Astrocyte of the hippocampus (primary cell): ENCODE measurements at places on chromosomes 1 and 21.

GRCh38 chr1:153368495-153368894 is 6.9 kb downstream of the S100A12 start:
- DNase-seq = no peak

DNA sequence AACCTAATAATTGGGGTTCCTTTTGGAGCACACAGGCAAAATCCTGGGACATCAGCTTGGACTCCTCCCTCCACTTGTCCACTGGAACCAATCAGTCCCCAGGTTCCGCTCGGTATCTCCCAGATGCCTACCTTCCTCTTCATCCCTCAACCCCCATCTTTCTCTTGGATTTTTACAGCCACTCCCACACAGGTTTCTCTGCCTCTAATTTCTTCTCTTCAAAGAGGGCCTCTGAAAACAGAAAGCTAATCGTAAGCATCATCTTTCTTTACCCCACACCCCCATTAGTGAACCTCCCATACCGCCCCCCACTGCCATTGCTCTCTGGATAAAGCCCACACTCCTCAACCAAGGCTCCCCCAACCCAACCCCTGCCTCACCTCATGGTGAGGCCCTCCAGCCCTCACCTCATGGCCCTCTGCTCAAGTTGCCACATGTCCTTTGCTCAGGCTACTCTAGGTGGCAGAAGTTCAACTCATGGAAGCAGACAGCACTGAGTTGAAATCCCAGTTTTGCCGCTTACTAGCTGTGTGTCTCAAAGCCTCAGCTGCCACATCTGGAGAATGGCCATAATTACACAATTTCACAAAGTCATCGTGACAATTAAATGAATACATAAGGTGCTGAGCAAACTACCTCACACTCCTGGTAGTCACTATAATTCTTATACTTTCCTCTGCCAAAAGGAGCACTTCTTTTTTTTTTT is 18.1 kb upstream of the WASF2 start:
- no peak for DNase-seq

- no peak for DNase-seq
These were observed 39.1 kb upstream of the GBP5 start for GRCh38 chr1:89311757-89312156.

- DNase-seq = no peak
These were observed 86.2 kb downstream of the STUM start for GRCh38 chr1:226634611-226635246.

- peak; percentile 79 for DNase-seq
These were observed 3.2 kb upstream of the RXFP4 start for GRCh38 chr1:155938220-155938627.

DNA sequence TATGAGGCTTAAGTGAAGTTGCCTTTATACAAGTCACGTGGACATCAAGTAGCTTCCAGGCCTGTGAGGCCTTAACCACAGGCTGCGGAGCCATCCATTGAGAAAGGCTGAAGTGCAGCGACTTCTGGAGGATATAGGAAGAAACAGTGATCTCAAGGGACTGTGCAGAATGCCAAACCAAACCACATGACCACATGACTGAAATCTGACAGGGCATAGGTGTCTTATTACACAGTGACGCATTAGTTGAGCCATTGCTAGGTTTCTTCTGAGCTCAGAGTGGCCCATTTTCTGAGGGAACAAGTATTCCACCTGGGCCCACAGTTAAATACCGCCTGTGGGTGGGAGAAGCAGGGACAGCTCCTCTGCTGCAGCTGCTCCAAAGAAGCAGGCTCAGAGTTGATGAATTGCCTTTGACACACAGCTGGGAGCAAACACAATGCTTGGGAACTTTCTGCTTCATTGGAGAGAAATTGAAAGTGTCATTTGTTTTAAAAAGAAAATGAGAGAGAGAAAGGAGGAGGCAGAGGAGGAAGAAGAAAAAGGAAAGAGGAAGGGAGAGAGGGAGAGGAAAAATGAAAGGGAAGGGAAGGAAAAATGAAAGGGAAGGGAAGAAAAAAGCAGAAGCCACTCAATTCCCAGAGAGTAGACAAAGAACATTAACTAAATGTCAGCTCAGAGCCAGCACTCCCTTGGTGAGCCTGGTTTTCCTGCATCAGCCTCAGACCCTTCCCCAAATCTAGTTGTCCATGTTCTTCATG is 94.4 kb downstream of the COLGALT2 start:
- DNase-seq = peak; percentile 97

DNA sequence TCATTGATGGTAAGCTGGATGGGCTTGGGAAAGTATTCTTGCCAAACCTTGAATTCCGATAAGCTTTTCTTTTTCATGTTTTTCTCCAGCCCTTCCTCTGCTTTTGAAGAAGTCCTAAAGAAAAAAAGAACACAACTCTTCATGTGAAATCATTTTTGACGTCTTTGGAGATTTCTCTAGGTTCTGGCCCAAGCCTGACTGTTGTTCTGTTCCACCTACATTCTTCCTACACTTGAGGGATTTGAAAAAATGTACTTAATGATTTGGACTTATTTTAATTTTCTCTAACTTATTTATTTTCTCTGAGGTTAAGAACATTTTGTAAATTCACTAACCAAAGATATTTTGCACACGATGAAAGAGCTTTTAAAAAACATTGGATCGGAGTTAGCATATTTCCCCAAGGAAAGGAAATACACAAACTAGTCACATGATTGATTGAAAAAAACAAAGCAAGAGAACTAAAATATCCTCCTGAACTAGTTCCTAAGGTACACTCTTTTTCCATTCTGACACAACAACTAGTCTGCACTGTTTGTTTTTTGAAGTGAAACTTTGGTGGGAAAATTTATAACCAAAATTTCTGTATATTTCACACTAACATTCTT is 82.3 kb downstream of the LTN1 start:
- DNase-seq = no peak

DNA sequence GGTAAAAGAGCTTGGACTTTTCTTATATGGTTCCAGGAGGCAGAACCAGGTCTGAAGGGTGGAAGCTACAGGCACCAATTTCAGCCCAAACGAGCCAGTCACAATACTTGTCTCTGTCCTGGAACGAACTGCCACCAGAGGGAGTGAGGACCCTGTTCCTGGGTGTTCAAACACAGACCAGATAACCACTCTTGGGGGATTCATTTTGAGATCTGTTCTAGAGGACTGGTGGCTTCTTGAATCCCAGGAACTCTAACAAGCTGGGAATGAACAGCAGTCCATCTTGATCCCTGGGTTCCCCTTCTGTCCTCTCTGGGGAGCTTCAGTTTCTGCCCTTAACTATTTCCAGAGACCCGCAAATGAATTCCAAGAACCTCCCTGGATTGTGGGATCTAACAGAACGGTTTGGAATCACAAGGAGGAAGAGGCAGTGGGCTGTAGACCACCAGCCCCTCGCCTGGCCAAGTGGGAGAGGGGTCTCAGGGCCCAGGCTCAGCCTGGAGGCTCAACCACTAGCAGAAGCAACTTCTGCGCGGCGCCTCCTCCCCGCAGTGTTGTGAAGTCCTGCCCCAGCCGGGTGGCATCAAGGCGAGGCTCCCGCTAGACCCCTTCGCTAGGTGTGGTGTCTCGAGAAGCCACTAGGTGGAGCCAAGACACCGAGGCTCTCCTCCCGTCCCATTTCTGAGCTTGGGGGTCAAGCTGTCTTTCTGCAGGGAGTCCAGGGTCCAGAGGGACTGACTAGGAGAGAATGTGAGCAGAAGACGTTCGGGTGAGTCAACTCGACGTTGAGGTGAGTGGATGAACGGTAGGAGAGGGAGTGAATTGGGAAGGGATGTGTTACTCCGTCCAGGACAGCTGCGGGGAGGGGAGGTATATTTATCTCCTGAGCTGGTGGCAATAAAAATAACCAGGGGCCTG is 12.1 kb upstream of the NES start:
- peak; percentile 94 for DNase-seq

DNA sequence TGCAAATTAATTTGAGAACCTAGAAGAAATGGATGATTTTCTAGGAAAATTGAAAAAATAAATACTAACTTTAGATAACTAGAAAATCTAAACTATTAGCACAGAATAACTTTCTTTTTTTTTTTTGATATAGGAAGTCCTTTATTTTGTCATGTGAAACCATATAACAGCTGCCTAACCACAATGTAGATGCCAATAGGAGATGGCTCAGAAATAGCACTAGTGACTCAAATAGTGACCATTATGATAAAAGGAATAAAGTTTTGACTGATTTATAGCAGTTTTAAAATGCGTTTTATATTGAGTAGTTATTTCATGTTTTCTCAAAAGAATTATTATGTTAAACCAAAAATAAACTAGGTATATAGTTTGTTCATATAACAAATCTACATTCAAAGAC is 158.0 kb upstream of the CACYBP start:
- no peak for DNase-seq

GRCh38 chr1:243499711-243500110 is 243.9 kb downstream of the SDCCAG8 start:
- no peak for DNase-seq
